H4 (cell line): ENCODE measurements at places on chromosomes 4 and X. TPM values are rescaled to one million over a fixed set of nuclear protein-coding genes. Genes with fewer than 3 reads are reported as not detected.

Gene LDB2
- 16.8 and 21.6 TPM in 2 replicates for total RNA-seq

Gene PDE6B
- 1.9 TPM in 1 of 2 replicates, not detected in the other for total RNA-seq

Gene GUCY1A1
- total RNA-seq: 3.1 TPM in 2 replicates

Gene ZXDA
- total RNA-seq: 2.3 and 3.2 TPM in 2 replicates

Gene CDKL5
- 1.5 and 2.9 TPM in 2 replicates for total RNA-seq

- DNase-seq: peak; percentile 30
Measured at GRCh38 chr4:26346203-26346620, 25.4 kb downstream of the RBPJ start.

DNA sequence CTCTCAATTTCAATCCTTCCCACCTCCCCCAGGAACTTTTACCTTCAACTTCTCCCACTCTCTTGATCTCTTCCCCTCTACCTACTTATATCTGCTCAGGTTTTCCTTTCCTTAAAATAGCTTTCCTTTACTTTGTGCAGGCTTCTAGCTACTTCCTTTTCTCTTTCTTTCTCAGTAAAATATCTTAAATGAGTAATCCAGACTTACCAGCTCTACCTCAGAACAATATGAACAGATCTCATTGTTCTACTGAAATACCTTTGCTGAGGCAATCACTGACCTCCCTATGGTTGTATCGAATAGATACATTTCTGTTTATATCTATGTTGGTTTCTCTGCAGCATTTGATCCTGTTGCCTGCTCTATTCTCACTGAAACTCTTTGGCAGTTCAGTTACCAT, 86.7 kb upstream of the WDR44 start:
- DNase-seq: no peak

DNA sequence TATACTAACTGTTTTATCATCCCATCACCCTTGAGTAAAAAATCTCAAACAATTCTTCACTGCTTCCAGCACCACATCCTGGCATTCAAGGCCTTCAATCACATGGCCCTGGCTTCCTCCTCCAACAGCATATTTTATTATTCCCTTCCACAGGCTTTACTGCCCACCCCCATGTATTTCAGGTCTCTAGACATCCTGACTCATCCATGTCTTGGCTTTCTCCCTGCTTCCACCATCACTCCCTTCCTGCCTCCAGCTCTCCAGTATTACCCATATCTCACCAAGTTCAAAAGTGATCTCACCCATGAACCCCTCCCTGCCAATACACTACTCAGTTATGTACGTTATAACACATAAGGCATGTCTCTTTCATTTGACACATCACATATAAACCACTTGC, 34.7 kb upstream of the PLAC1 start:
- DNase-seq: no peak

DNA sequence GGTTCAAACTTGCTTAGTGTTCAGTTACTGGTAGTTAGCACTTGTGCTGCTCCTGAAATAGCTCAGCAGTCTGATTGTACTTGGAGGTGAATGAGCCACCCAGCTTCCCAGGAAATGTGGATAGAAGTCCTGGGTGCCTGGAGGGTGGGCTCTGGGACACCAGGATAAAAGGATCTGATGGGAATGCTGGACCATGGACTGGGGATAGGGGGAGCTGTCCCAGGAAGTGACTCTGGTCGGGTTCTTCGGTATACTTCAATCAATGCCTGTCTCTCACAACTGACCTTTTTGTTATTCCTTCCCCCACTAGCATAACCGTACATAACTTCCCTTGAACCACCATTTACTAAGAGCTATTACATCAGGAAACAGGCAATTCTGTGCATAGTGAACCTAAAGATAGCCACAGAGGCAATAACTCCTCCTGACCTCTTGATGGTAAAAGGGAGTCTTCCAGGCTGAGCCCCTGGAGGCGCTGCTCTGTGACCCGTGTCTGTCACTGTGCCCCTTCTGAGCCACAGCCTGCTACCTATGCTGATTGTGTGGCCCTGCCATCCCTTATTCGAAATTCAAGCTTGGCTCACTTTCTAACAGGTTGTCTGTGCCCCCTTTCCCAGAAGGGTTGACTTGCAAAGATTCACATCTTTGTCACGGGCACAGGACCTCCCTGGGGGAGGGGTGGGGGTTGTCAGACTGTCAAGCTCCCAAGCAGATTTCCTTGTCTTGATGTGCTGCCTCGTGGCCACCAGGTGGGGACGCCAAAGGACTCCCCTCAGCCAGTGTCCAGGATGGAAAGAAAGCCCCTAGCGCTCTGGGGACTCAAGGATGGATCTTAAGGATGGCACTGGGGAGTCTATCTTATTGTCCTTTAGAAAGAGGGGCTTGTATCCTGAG, 24.5 kb upstream of the WDR1 start:
- DNase-seq: no peak

GRCh38 chr4:115437739-115438138, 324.3 kb upstream of the NDST4 start:
- no peak for DNase-seq

- DNase-seq: peak; percentile 65
Measured at GRCh38 chr4:124640022-124640730, 72.4 kb downstream of the ANKRD50 start.

DNA sequence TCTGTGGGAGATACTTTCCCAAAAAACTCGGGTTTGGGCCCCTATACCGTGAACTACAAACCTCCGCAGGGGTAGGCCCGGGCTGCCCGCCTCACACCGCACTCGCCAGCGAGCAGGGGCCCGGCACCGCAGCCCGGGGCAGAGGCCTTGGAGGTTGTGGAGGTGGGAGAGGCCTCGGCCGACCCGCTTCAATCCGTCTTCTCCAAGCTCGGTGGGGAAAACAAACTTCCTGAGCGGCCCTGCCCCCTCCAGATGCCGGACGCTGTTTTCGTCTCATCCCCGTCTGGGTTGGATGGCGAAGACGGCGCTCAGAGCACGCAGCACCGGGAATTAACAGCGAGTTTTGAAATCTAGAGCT, 442 bp upstream of the MCUB start:
- no peak for DNase-seq

GRCh38 chr4:113971706-113972360, 7.6 kb downstream of the ARSJ start:
- peak; percentile 19 for DNase-seq

DNA sequence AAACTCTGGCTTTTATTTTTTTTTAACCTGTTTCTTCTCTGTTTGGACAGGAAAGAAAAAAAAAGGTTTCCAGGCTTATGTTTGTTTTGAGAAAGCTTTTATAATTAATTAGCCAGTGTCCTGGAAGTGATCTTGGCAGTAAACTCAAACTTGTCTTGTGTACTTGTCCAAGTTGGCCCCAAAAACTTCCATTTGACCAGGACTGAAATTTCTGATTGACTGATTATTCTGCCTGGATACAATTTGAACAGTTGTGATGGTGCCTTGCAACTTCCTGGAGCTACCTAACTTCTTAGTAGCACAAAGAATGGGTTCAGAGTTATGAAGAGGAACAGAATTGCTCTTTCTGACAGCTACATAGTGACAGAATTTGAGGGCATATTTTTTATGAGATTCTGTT, 62.0 kb downstream of the SLC4A4 start:
- no peak for DNase-seq

DNA sequence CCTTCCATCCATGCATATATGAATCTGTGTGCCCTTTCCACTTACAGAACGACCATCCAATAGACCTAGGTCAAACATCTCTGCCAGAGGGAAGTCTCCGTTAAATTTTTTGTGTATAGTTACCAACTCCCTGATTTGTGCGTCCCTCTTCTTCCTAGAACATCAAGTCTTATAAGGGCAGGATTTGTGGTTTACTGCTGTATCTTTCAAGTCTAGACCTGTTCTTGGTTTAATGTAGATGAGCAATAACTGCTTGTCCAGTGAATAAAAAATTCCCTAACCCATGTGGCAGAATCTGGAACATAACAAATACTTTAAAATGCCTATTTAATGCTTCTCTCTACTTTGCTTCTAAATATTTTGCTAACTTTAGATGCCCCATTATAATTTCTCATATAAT, 988.8 kb downstream of the RAPGEF2 start:
- no peak for DNase-seq

DNA sequence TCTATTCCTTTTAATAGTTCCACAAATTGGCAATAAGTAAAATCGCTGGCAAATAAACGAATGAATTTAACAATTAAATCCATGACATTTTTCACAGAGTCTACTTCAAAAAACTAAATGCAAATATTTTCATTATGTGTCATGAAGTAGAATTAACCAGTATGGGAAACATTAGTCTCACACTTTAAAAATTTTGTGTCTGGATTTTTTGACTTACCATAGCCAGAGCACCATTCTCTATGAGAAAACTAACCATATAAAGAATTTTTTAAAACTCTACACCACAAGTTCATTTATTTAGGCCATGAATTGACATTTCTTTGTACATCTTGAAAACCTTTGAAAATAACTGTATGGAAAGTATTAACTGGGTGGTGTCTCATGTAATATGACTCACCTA, 41.2 kb downstream of the PRDM5 start:
- no peak for DNase-seq

GRCh38 chrX:8783097-8783713, 18.0 kb downstream of the FAM9A start:
- DNase-seq: peak; percentile 19
